Cardiac muscle cell (in vitro differentiated cells and primary cell): ENCODE measurements at places on chromosomes 7 and 10.

GRCh38 chr10:126731610-126731990 lies 61.1 kb upstream of the C10orf90 start:
- no peak for DNase-seq
- H3K27me3 ChIP-seq: no peaks in the 10 kb centered on the region
- no peaks in the 10 kb centered on the region for H3K4me1 ChIP-seq
- H3K36me3 ChIP-seq: no peaks in the 10 kb centered on the region

GRCh38 chr10:101965075-101965765 lies 90.8 kb downstream of the ARMH3 start:
- peaks cover 66% of the 10 kb centered on the region for H3K4me1 ChIP-seq
- peak overlapping the region; percentile 76 for H3K27ac ChIP-seq
- no peak for DNase-seq
- H3K36me3 ChIP-seq: no peaks in the 10 kb centered on the region

DNA sequence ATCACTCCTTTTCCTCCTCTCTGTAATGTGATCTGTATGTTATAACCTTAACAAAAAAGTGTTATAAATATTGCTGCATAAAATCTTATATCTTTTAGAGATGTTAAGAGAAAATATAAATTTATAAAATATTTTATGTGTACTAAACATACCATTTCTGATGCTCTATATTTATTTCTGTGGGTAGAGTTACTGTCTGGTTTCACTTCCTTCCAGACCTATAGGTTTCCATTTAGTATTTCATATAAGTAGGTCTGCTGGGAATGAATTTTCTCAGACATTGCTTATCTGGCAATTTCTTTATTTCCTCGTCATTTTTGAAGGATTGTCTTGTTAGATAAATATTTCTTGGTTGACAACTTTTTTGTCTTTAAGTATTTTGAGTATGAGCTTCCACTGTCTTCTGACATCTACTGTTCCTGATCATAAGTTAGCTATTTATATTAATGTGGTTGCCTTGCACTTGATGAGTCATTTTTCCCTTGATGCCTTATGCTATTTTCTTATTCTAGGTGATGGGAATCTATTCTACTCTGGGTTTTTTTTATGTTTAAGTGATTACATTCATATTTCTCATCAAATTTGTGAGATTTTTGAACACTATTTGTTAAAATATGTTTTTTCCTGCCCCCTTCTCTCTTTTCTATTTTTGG lies 11.2 kb upstream of the THSD7A start:
- no peak overlapping the region for H3K4me3 ChIP-seq
- H3K36me3 ChIP-seq: no peaks in the 10 kb centered on the region
- no peak for DNase-seq
- no peak overlapping the region for H3K27ac ChIP-seq
- peaks cover 3% of the 10 kb centered on the region for H3K27me3 ChIP-seq

DNA sequence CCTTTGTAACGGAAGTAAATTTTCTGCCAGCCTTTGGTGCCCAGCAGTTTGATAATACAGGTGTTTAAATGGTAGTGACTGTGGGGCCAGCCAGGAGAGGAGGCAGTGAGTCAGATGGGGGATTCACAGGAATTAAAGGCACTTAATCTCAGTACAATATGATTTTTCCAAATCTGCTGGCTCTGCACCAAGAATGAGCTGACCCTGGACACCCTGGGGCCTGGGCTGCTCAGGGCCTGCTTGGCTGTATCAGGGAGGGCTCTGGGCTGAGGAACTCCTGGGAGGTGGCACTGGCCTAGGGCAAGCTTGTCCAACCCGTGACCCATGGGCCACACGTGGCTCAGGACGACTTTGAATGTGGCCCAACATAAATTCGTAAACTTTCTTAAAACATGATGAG lies 104.1 kb downstream of the ZMIZ1 start:
- H3K4me3 ChIP-seq: no peak overlapping the region
- H3K4me1 ChIP-seq: peaks cover 18% of the 10 kb centered on the region
- no peak overlapping the region for H3K27ac ChIP-seq
- no peaks in the 10 kb centered on the region for H3K27me3 ChIP-seq

- H3K27me3 ChIP-seq: peaks cover 15% of the 10 kb centered on the region
- no peak overlapping the region for H3K27ac ChIP-seq
- H3K4me3 ChIP-seq: no peak overlapping the region
- H3K4me1 ChIP-seq: no peaks in the 10 kb centered on the region
- DNase-seq: no peak
- H3K36me3 ChIP-seq: no peaks in the 10 kb centered on the region
These were observed 28.4 kb upstream of the OPALIN start for GRCh38 chr10:96387161-96387560.

DNA sequence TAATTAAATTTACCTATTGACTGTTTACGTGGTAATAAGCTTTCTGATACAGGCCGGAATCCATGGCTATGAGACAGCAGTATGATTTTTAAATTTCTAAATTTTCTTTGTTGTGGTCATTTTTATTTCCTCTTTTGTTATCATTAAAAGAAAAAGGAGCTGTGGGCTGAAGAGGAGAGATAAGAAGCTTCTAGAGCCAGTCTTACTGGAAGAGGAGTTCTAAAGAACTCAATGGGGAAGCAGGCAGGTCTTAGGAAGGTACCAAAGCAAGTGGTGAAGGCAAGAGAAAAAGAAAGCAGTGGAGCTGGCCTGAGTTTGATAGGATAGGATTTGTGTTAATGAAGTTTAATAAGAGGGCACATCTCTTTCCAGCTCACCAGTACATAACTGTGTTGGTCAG lies 1187.8 kb downstream of the CNTNAP2 start:
- no peaks in the 10 kb centered on the region for H3K27me3 ChIP-seq
- no peaks in the 10 kb centered on the region for H3K36me3 ChIP-seq
- no peak overlapping the region for H3K27ac ChIP-seq
- H3K4me1 ChIP-seq: no peaks in the 10 kb centered on the region
